Stimulated activated CD8-positive, alpha-beta memory T cell treated with anti-CD3 and anti-CD28 coated beads, Interleukin-4, amount 100 ng/mL, for 1 hour (primary cell): ENCODE measurements at places on chromosomes 5 and 9.

DNA sequence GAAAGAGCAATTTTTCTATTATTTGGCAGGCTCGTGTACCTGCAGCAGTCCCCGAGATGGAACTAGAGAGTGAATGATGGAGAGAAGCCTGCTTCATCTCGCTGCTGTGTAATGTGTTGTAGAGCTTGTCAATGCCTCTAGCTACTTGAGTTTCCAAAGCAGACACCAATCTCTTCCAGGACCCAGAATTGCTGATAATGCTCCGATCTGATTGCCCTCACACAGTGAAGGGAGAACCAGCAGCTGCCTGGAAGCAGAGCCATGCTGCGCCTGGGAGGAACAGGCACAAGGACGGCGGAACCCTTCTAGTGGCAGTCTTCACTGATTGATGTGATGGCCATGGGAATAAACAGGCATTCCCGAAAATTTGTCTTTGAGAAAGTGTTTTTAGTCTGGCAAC, 288.0 kb downstream of the ICE1 start:
- DNase-seq = no peak

GRCh38 chr5:14337593-14337992, 194.5 kb downstream of the TRIO start:
- DNase-seq = no peak

GRCh38 chr5:1555011-1555807, 31.4 kb upstream of the LPCAT1 start:
- DNase-seq = no peak

DNA sequence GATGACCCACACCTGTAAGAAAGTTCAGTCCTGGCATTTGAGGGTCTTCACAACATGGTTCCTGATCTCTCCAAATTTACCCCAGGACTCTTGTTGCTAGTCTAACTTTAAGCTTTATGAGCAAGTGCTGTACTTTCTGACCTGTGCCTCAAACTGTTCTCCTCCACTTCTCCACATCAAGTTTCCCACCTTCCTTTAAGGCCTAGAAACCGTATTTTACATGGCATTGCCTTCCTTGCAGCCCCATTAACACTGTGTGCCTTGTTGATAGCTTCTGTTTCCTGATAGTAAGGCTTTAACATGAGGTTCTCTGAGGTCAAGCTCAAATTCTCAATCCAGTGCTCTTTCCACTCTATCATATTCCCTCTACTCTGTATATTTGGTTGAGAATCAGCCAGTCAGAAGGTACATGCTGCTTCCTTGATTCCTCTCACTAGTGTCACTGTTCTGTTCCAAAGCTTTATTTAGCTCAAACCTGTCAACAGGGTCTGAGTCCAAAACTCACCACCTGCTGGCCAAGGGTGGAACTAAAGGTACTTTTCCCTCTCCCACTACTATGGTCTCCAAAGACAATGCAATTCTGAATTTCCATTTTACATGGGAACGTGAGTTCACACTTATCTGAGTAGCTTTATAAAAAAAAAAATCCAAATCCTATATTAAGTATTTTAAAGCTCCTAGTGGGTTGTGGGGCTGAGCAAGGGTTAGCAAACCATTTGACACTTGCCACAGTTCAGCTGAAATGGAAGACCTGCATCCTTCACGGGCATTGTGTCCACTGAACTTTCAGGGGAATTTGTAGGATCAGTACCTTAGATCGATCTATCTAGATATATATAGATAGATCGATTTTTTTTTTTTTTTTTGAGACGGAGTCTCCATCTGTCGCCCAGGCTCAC, 21.1 kb downstream of the VCP start:
- peak; percentile 21 for DNase-seq

DNA sequence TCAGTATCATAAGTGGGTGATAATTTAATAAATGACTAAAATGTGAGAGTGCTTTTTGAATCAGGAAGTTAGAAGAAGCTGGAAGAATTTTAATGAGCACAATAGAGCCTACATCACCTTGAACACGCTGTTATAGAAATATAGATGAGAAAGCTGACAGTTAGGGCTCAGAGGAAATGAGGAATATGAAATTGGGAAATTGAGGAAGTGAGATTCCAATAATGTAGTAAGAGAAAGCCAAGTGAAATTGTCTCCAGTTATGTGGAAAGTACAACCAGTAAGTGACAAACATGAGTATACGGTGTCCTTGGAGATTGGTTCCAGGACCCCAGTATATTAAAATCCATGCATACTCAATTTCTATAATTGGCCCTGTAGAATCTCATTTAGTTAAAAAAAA, 235.9 kb upstream of the FAM174A start:
- no peak for DNase-seq
